ENCODE measurements at places on chromosomes 2 and 18. TPM values are rescaled to one million over a fixed set of nuclear protein-coding genes. Genes with fewer than 3 reads are reported as not detected.
A peak's percentile ranks its signal among the peaks of the same experiment; 100 is the strongest.

ANKRD53 gene
- total RNA-seq, result not detected

MOGAT1 gene
- total RNA-seq, result not detected

GRCh38 chr2:37781028-37781427 is 109.6 kb upstream of the CDC42EP3 start:
- no peak for DNase-seq

ASIC4 gene
- total RNA-seq, result not detected

CPLX4 gene
- total RNA-seq, result not detected

- no peak for DNase-seq
Observed at GRCh38 chr18:76730901-76731300, 91.5 kb upstream of the ZNF236 start.

GRCh38 chr2:181076658-181077057 is 96.3 kb downstream of the UBE2E3 start:
- no peak for DNase-seq

SKA1 gene
- 25.6 TPM for total RNA-seq

DNA sequence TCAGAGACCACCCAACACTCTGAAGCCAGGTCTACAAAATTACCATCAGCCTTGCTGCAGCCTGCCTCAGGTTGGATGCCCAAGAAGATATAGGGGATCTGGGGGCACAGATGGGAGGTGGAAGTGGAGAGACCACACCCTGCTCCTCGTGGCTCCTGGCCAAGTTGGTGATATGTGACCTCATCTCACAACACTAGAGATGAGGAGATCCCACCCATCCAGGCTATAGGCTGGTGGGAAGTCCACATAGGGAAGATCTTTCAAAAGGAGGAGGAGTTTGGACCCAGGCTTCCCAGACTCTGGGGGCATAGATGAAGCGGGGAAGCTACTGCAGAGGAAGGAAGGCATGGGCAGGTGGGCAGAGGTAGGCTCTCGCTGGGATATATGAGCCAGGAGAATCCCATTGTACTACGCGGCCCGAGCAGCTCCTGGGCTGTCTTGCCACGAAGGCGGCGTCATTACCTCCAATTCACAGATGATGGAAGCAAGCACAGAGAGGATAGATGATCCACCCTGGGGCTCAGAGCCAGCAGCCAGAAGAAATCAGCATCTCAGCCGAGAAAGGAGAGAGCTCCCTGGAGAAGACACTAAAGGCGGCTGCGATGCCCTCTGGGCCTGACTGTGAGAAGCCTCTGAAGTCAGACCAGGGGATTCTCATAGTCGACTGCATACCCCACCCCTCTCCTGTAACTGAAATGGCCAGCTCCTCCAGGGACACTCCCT is 96.0 kb downstream of the RHOB start:
- DNase-seq, result no peak

DNA sequence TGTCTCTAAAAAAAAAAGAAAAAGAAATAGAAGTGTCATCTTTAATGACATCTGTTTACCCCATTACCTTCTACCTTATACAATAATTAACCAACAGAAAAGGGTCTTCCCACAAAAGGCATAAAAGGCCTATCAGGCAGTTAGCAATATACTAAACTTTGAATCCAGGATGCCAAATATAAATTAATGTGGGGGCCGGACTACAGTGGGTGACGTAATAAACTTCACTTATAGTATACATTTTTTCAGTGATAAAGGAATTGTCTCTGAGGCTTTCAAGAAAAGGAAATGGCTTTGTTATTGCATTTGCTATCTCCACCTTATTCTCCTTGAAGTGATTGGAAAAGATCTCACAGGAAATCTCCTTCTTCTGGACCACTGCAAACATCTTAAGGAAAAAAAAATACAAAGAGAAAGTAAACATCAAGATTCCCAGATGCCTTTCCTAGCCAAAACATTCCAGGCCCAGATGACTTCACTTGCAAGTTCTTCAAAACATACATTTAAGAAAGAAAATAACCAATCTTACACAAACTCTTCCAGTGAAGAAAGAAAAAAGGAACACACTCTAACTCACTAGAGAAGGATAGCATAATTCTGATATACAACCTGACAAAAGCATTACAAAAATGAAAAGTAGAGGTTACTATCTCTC is 126.2 kb upstream of the CAB39 start:
- DNase-seq, result no peak

REG1B gene
- 2.7 TPM for total RNA-seq

- DNase-seq, result no peak
Observed at GRCh38 chr2:118225666-118226065, 137.4 kb downstream of the INSIG2 start.

DNAH6 gene
- total RNA-seq, result 0.31 TPM

DNA sequence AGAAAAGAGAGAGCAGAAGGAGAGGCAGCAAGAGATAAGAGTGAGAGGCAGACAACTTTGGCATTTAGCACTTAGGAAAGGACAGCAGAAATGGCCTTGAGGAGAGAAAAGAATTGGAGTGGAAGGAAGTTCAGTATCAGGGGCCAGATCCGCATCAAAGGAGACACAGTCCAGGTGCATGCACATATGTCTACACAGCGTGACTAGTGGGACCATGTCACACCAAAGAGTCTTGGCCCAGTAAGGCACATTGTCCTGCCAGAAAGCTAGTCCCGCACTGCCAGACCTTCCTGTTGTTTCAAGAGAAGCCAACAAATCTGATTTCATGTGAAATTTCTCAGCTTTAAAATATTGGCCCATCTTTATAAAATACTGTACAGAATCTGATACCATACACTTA is 8.5 kb upstream of the STK39 start:
- no peak for DNase-seq

ACVR1 gene
- 0.16 TPM for total RNA-seq

DNA sequence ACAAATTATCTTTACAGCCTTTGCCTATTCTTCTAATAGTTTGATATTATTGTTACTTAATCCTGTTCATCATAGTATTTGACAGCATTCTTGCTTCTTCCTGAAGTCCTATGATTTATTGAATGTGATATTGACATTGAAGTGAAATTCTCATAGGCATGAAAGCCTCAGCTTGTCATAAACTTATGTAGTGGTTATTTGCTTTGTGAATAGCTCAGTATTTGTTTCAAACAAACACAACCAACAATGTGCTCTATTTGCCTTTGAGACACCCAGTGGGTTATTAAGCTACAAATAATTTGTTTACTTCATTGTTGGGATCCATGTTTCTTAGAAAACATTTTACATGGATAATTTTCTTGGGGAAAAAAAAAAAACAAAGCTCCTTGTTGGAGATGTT is 57.2 kb downstream of the TTC39C start:
- DNase-seq, result no peak

SLC35F6 gene
- total RNA-seq, result 10.1 TPM

GRCh38 chr2:29583104-29583503 is 338.3 kb downstream of the ALK start:
- DNase-seq, result peak; percentile 47

DUSP19 gene
- 0.51 TPM for total RNA-seq

DNAJC5G gene
- total RNA-seq, result not detected

AGXT gene
- 0.19 TPM for total RNA-seq

DNA sequence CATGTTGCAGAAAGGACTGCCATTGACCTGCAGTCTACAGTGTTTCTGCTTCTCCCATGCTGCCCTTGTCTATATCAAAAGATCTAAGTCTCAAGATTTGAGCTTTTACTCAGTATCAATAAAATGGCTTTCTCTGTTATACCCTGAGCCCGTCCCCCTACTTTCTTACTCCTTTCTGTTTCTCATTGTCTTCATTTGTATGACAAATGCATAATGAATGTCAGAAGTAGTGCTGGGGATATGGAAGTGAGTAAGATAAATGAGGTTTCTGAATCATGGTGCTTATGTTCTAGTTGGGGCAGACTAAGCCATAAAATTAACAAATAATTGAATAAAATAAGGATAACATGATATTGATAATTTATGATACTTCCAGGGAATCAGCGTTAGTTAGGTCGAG is 128.6 kb downstream of the PARD3B start:
- DNase-seq, result no peak

DNA sequence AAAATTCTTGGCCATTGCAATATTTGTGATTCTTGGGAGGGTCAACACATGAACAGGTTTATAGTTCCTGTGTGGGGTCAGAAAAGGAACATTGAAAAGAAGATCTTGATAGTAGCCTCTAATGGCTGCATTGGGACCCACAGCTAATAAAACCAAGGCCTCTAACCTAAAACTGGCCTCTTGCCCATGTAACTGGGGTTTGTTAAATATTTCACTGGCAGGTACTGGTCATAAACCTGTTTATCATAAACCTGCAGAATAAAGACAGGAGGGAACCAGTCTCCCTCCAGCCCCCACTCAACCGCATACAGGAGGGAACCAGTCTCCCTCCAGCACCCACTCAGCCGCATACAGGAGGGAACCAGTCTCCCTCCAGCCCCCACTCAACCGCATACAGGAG is 125.3 kb downstream of the PXDN start:
- no peak for DNase-seq

PRR30 gene
- total RNA-seq, result not detected

DNA sequence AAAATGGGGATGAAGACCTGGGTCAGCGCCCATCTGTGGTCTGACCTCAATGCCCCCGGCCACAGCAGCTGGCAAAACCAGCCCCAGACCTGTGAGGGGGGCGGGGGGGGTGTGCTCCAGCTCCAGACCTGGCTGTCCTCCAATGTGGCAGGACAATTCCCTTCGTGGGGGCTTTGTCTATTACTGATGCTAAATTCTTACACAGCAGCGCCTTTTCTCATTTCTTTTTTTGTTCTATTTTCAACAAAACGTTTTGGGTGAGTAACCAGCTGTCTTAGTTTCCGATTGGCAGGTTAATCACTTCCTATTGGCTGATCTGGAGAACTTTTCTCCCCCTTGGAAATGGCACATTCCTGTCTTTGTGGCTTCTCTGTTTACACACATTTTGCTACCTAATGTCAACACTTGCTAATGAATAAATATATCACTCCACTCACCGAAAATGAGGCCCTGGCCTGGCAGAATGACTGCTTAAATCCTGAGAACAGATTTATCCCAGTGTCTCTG is 4.4 kb downstream of the SMAD7 start:
- no peak for DNase-seq

- no peak for DNase-seq
Observed at GRCh38 chr2:181858600-181858999, 32.9 kb upstream of the ITPRID2 start.

DNA sequence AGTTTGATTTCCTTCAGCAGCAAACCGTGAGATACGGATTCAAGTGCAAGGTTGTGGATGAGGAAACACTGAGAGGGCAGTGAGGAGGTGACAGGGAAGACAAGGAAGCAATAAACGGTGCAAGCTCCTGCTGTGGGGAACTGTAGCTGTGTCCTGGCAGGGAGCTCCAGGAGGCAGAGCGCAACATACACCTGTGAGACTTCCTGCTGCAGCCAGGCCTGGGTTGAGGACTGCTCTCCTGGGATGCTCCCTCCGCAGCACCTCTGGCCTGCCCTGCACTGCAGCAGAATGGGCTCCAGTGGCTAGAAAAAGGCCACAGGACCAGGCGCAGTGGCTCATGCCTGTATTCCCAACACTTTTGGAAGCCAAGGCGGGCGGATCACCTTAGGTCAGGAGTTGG is 85.5 kb downstream of the MRO start:
- DNase-seq, result no peak

COLEC11 gene
- total RNA-seq, result 0.74 TPM

DNA sequence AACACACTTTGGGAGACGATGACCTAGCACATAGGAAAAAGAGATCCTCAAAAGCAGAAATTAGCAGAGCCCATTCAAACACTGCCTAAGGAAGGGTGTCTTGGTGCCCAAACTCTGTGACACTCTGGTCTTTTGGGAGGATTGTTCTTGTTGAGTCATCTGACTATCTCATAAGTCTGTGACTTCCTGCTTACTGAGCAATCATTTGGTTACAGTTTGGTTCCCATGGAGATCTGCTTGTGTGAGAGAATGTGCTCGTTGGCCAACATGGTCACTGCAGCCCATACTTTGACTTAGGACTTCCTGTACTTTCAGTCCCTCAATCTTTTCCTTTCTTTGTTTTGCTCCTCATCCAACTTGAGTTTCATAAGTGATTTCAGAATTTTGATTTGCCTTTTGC is 602.9 kb downstream of the NYAP2 start:
- no peak for DNase-seq

GRCh38 chr2:133200684-133201421 is 367.4 kb downstream of the NCKAP5 start:
- no peak for DNase-seq

DNA sequence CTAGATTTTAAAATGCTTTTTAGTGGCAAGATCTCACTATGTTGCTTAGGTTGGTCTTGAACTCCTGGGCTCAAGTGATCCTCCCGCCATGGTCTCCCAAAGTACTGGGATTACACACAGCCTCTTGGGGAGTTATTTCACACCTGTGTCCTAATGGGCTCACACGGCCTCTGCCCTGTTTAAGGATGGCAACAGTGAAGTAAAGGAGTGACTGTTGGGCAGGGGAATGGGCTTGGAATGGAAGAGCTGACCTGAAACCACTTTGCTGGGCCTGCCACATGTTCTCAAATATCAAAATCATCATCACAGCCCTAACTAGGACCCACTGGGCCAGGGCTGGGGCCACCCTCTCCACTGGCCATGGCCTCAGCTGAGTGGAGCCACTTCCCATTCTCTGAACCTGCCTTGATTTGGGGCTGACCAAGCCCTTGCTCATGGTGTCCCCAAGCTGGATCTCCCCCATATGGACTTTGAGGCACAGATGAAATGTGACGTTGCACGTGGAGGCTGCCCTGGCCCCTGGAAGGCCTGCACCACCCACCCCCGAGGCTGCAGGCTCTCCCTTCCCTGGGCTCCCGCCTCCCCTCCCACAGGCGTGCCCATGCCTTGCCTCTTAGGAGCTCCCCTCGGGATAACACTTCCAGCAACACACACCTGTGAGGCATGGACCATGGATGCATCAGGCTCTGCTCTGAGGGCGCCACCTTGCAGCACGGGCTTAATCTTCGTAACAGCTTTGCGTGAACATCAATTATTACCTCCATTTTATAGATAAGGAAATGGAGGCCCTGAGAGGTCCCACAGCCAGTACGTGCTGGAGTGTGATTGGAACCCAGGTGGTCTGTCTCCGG is 71.8 kb upstream of the SMAD7 start:
- DNase-seq, result no peak

GRCh38 chr2:10390369-10390801 is 57.7 kb downstream of the ODC1 start:
- DNase-seq, result no peak

- DNase-seq, result no peak
Observed at GRCh38 chr2:157868993-157869392, 7.1 kb downstream of the ACVR1 start.
